Stimulated activated CD4-positive, alpha-beta T cell treated with anti-CD3 and anti-CD28 coated beads, Interleukin-1b, Interleukin-23, amount 100 ng/mL, for 1 hour (primary cell): ENCODE measurements at places on chromosomes 4 and X.

- no peak for DNase-seq
Measured at GRCh38 chrX:107902721-107903120, 77.1 kb downstream of the MID2 start.

- no peak for DNase-seq
Measured at GRCh38 chrX:3678328-3678727, 35.1 kb downstream of the PRKX start.

DNA sequence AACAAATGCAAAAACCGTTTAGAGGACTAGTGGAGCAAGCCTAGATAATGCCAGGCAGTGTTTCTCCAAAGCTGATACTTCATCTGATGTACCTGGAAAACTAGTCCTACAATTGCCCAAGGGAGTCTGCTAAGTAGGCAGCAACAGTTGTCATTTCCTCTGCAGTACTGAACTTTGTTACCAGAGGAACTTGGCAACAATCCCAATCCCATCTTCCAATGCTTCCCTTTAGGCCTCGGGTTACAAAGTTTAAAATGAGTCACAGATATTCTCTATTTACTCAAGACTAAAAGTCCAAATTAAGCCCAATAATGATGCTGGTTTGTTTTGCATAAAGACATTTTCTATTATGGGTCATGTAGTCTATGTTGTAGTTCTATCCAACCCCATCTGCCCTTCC is 120.0 kb upstream of the GLRA2 start:
- no peak for DNase-seq

- DNase-seq, result no peak
Measured at GRCh38 chrX:72003811-72004750, 93.4 kb downstream of the NHSL2 start.

GRCh38 chrX:16807548-16807947 is 21.3 kb downstream of the TXLNG start:
- no peak for DNase-seq

GRCh38 chrX:149699761-149700160 is 12.1 kb upstream of the MAGEA11 start:
- DNase-seq, result no peak

- no peak for DNase-seq
Measured at GRCh38 chr4:129583868-129584267, 487.9 kb downstream of the C4orf33 start.

DNA sequence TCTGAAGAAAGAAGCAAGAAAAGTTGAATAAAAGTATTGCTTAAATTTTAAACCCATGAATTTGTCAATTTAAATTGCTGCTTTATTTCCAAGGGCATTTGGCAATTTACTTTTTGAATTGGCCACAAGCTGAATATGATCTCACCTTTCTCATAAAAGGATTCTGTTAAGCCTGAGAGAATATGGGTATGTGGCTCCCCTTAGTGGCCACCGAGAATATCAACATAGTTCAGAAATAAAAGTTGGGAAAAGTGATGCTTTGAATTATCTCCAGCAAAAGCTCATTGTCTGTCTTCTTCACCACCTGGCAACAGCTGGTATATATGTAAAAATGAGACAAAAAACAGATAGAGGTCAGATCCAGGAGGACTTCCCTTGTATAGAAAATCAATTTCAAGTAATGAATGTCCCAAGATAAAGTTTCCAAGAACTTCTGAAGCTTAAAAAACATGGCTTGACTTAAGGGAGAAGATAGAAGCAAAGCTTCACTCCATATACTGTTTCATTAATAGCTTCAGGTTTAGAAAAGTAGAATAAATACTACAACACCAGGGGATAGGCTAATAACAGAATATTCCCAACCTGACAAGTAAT is 290.7 kb upstream of the FAM241A start:
- DNase-seq, result no peak

DNA sequence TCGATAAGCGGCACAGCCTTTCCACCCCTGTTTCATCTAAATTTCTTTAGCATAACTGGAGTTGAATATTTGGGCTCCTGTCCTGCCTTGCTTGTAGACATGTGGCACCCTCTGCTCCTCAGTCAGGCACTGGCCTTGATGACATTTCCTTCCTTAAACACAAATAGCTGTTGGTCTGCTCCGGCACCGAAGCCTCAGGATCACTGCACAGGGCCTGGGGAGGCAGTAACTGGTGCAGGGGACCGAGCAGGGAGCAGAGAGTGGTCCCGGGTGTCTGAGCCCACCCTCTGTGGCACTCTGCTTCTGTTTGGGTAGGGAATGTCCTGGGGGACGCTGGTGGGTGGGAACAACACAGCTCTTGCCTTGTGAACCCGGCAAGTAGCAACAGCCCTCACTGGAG is 13.6 kb downstream of the RGS12 start:
- no peak for DNase-seq

DNA sequence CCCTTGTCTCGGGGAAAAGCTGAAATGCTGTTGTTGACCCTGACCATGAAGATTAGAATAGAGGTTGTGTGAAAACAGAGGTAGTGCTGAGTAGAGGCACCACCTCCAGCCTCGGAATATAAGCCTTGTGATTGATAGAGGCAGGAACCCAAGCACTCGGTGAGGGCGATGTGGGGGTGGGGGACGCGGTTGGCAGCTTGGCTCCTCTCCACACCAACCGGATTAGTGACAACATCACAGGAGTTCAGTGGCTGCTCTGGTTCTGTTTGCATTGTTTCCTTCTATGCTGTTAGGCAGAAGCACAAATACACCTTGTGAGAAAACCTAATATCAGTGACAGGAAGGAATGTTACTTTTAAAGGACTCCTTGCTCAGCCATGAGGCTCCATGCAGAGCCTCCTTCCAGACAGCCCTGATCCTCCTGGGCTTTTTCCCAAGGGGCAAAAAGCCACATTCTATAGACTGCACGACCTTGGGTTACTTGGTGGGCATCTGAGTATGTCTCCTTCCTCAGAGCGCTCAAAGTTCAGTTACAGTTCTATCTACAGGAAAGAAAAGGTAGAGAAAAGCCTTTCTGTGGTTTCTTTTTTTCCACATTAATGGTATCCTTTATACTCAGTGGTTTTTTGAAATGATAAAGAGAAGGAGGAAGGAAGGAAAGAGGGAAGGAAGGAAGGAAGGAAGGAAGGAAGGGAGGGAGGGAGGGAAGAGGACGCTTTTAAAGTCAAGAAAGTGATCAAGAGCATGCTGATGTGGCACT is 150.4 kb upstream of the NOCT start:
- DNase-seq, result no peak

DNA sequence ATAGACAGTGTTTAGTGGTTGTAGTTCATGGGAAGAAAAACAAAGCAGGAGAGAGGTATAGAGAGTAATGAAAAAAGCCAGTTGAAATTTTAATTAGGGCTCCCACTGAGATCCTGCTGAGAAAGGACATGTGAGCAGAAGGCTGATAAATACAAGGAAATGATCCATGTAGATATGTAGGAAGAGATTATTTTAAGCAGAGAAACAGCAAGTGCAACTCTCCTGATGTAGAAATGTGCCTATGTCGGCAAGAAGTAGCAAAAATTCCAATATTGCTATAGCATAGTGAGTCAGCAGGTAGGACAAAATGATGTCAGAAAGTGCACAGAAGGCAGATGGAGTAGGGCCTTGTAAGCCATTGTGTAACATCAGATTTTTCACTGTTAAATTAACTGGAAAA is 1027.3 kb downstream of the PCDH18 start:
- DNase-seq, result no peak

GRCh38 chr4:188194421-188194820 is 55.2 kb downstream of the TRIML1 start:
- DNase-seq, result no peak

GRCh38 chrX:34275699-34276098 is 143.6 kb upstream of the FAM47A start:
- DNase-seq, result no peak

- no peak for DNase-seq
Measured at GRCh38 chr4:57462843-57463242, 352.7 kb upstream of the IGFBP7 start.

GRCh38 chr4:86935853-86936733 is 1.3 kb downstream of the AFF1 start:
- peak; percentile 23 for DNase-seq

- no peak for DNase-seq
Measured at GRCh38 chr4:123064390-123064789, 142.0 kb upstream of the NUDT6 start.

GRCh38 chr4:94516067-94516466 is 64.3 kb downstream of the PDLIM5 start:
- DNase-seq, result no peak

DNA sequence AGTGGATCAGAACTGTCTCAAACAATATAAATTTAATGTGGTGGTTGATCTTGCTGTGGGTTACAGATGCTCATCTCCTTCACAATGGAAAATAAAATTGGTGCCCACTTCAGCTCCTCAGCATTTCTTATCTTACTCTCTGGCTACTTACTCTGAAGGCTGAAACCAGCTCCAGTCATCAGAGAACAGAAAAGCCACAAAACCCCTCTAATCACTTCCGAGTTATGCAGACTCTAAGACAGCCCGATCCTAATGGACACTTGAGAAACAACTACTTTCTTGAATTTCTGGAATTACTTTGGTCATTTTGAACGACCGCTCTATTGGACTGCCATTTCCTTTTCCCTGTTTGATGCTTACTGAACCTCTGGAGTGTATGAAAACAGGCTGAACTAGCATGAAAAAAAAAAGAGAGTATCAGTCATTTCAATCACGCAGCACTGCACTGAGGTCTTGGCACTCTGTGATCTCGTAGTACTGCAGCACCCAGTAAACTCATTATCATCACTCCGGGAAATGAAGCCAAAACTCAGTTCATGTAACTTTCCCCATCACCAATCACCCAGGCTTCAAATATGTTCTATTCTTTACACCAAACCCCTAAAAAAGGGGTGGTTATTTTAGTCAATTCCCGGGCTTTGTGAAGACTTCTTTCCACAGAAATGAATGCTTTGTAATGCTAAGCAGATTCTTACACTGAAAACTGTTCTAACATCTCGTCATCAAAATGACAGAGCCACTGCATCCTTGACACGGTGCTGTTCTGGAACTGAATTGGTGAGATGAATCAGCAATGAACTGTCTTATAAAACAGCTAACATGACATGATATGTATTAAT is 54.5 kb downstream of the TSPAN5 start:
- DNase-seq, result no peak

- DNase-seq, result no peak
Measured at GRCh38 chrX:84047339-84047738, 140.7 kb downstream of the RPS6KA6 start.

DNA sequence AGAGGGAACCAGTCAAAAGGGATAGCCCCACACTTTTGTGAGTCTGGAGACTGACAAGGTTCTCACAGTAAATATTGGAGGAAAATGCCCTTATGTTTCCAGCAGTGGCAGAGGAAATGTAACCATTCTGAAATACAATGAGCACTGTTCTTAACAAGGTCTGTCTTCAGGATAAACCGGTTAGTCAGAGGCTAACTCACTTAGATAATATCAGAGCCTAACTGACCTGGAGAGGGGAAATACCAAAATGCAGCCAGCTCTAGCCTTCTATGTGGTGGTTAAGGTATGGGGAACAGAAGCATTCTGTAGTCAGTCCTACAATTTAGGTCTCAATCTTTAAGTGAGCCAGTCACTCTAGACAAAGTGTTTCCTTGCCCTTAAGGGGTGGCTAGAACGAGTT is 70.8 kb downstream of the TBCK start:
- DNase-seq, result no peak

DNA sequence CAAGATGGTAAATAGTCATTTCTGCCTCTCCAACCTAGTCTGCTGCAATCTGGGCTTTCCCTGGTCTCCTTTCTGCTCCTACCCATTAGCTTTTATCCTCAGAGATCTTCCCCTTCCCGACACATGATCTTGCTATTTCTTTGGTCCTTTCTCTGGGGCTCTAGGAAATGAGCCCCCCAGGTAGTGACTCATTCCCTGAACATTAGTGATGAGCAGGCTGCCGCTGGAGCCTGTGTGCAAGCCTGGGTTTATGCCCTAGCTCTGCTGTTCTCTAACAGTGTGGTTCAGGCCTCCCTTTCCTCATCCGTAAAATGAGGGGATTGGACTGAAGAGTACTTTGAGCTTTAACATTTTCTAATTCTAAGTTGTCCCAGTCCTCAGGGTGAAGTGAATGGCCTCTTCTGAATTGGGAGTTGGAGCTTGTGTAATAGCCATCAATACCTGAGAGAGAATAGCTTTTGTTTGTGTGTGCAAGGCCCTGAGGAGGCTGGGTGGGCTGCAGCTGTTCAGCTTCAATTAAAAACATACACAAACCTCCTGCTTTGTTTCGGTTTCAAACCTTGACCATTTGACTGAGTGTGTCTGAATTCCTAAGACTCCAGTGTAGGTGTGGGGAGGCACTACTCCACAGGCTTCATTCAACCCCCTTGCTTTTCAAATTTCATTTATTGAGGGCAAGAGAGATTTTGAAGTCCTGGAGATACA is 115.6 kb upstream of the SCML1 start:
- DNase-seq, result no peak

DNA sequence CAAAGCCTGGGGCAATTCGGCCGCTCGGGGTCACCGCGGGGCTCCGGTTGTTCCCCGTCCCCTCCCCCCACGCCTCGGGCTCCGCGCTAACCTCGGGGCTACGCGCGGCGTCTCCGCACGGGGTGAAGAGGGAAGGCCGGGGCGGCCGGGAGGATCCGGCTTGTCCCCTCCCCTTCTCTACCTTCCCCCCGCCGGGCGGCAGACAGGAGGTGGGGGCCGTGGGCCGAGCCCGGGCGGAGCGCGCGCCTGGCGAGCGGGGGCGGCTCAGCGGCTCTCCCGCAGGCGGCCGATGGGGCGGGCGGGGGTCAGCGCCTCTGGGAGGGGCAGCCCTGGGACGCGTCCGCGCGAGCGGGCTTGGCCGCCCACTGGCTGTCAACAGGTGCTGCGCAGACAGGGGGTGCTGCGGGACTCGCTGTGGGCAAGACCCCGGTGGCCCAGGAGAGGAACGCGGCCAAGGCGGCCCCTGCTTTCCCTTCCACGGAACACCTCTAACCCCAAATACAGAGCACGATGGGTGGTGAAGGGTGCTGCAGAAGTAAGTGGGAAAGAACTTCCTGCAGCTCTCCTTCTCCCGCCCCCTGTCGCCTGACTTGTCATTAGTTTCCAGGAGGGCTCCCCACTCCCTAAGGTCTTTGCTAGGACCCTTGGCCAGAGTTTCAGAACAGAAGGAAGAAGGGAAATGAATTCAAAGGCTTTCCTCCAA is at the start of gene PDGFC:
Gene PDGFC, minus strand, starts transcription at position 124 of the 703 bp plus-strand sequence. CDS start 896 bp downstream, outside the sequence.
- DNase-seq, result no peak

GRCh38 chrX:96590403-96590802 is 94.2 kb upstream of the DIAPH2 start:
- DNase-seq, result no peak

DNA sequence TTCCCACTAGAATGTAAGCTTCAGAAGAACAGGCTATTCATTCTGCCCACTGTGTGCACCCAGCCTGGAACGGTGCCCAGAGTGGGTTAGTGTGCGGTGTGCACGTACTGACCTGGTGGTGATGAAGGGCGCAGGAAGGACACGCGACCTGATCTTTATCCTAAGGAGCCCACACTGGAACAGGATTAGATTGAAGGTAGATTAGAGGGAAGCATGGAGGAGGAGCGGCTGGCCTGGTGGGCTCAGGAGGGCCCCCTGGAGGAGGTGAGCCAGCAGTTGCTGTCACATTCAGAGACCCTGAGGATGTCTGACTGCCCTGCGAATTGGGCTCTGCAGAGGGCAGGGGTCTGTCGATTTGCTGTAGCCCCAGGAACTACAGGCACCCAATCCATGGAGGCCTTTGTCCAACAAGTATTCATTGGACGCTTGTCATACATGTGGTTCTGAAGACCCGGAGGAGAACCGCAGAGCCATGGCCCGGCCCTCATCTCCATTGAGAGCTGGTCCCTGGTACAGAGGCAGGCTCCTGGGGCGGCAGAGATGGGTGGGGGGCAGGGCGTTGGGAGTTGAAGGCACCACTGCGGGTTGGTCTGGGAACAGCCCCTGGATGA is 73.2 kb downstream of the HTRA3 start:
- DNase-seq, result no peak
